ENCODE measurements at places on chromosomes 1 and 21.

GRCh38 chr1:212415107-212415841, 588 bp upstream of the PACC1 start:
- no peak for DNase-seq

- no peak for DNase-seq
Observed at GRCh38 chr1:51444534-51445192, 74.4 kb downstream of the EPS15 start.

DNA sequence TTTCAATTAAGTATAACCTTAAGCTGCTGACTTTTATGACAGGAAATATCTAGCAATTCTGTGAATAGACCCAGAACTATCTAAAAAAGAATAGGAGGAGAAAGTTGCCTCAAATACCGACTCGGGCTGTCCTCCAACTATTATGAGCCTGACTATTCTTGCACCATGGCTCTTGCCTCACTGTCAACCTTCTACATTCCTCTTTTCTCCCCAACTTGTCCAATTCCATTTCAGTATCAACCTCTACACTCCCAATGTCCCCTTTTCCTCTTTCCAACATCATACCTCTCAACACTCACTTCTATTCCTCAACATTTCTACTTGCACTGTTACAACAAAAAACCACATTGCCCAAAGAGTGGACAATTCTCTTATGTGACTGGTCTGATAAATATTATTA, 2.3 kb downstream of the ZZZ3 start:
- DNase-seq, result no peak

DNA sequence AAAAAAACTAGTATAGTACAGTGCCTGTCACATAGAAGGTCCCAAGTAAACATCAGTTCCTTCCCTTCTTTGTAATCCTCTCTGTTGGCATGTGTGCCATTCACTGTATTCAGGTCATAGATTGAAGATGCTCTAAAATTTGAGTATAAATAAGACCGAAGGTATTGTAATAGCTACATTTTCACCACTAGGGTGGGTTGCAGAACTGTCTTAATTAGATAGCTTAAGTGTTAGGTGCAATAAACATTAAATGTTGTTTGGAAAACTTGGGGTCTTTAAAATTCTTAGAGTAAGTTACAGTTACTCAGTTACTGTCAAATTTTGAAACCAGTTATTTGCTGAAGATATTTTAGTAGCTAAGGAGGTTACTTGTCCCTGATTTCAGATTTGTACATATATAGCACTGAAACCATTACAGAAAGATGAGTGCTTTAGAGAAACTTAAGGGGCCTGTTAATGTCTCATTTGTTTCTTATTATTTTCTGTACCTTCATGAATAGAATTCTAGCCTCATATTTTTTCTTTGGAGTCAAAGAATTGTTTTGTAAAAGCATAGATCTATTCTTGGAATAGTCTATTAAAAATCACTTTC, 24.3 kb downstream of the PER3 start:
- peak; percentile 4 for DNase-seq

- no peak for DNase-seq
Observed at GRCh38 chr1:74363220-74363619, 128.0 kb downstream of the TNNI3K start.

- no peak for DNase-seq
Observed at GRCh38 chr1:40939320-40940059, 40.0 kb upstream of the CTPS1 start.

DNA sequence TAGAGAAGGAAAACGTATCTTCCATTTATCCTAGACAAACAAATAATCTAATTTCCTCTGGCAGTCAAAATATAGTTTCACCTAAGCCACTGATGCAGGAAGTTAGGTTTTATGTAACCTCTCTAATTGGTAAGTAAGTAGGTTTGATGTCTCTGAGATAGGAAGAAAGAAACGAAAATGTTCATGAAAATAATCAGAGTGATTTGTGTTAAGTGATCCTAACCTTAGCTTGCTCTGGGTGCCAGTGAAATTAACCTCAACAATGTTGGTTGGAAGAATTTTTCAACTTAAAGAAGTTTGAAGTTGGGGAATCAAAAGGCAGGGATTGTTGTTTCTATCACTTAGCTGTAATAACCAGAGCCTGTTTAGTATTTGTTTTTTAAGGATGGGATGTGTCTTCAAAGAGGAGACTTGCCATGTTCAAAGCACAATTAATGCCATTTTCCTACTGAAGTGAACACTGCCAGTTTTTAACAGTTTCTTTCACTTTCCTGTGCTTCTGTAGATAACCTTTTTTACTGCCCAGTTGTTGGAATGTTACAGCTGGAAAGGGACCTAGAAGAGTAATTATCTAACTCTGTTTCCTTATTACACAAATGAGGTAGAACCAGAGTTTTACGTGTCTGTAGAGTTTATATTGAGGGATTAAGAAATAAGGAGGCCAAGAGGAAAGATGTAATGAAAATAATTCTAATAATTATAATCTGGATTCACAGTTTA, 18.4 kb downstream of the HIPK1 start:
- DNase-seq, result no peak

- no peak for DNase-seq
Observed at GRCh38 chr1:157114183-157115121, 14.8 kb upstream of the ETV3L start.

DNA sequence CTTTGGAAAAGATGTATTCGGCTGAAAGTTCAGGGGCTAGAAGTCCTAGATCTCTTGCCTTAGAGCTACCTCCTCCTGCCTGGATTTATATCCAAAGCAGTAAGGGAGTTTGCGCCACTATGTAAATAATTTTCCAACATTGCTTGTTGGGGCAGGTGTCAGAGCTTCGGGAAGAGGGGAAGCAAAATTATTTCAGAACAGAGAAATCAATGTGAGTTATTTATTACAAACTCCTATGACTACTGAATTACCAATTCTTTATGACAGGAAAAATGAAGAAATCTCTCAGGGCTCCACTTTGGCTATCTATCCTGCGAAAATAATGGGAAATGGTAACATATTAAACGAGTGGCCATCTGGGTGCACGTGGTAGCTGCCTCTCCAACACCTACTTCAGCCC, at the start of gene CRP:
CRP (minus strand) TSS at position 61 of the 400 bp plus-strand sequence. CDS start 104 bp downstream, outside the sequence.
- DNase-seq, result no peak

GRCh38 chr1:232768793-232769192, 36.4 kb upstream of the MAP10 start:
- no peak for DNase-seq

- DNase-seq, result no peak
Observed at GRCh38 chr1:51139474-51139873, 37.4 kb downstream of the C1orf185 start.

DNA sequence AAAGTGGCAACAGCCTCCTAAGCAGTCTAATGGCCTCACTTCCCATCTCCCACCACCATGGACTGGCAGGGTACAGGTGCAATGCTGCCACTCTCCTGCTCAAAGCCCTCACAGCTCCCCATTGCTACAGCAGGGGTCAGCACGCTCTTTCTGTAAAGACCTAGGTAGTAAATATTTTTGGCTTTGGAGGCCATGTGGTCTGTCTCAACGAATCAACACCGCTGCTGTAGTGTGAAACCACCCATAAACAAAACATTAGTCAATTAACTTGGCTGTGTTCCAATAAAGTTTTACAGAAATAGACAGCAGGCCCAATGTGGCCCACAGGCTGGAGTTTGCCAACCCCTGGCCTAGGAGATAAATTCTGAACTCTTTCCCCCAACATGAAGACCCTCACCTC, 44.6 kb upstream of the TMEM125 start:
- DNase-seq, result no peak

DNA sequence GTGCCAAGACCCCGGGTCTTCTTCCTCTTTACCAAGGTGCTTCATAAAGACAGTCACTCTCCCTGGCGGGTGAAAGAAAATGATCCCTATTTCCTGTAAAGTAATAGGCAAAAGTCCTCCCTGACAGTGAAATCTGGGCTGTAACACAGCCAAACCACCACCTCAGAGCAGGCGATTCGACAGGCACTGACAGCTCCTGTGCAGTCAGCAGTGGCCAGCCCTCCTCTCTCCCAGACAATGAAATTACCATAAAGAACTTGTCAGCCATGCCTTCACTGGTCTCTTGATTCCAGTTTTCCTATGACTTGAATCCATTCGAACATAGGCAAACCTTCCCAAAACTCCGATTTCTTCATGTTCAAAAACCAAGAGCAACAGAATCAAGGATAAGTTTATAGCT, 492.2 kb upstream of the DAB1 start:
- DNase-seq, result no peak

- no peak for DNase-seq
Observed at GRCh38 chr1:39080269-39080826, 54.2 kb downstream of the NDUFS5 start.

DNA sequence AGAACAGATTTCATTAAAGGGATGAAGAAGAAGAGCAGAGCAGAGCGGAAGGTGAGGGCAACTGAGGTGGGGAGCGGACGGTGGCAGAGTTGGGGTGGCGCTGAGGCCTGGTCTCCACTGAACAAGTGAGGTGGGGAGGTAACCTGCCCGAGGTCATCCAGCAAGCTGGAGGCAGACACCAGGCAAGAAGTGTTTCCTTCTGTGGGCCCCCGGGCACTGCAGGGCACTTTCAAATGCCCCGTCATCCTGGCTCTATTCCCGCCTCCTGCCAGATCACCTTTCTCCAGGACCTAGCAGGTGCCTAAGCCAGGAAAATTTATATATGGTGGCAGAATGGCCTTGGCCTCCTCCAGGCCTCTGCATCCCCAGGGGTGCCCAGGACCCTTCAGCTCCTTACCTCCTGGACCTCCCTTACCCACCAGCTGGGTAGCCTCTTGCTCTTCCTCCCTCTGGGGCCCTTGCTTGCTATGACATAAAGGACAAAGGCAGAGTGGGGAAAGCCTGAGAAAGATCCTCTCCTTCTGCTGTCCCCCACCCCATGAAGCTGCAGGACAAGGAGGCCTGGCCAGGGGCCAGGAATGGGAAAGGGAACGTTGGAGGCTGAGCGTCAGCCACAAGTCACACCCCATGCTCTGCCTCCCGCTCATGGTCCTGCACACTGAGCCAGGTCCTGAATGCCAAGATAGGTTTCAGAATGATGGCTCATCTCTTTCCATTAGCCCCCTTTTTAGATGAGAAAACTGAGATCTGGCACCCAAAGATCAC, 29.0 kb downstream of the VWA5B1 start:
- no peak for DNase-seq

DNA sequence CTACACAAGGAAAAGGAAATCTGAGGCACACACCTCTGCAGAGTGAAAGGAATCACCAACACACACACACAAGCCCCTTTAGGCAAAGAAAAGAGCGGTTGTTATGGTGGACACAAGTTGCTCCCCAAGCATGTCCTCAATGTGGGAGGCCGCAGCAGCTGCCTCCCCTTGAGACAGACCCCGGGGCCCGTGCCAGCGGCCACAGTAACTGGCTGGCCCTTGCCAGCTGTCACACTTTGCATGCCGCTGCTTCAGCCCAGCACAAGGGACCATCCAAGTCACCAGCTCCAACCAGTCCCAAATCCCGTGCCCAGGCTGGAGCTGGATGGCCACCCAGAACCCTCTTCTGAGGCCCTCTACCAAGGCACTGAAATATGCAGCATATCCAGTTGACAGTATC, 2.9 kb upstream of the OLIG1 start:
- no peak for DNase-seq

- DNase-seq, result peak; percentile 5
Observed at GRCh38 chr1:65493802-65494201, 73.3 kb downstream of the LEPR start.

DNA sequence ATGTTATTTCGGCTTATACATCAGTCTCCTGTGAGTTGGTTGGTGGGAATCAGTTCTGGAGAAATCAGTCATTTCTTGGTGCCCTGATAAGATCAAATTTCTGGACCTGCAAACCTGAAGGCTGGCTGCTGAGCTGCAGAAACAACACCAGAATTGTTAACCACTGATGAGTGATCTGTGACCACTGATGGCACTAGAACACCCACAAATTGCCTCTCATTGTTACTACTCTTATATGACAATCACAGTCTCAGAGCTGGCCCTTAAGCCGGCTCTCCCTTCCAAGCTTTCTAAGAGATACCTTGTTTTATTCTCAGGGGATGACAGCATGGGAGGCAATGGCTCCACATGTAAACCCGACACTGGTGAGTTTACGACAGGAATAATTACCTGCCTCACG, 1.9 kb downstream of the C1orf162 start:
- no peak for DNase-seq

GRCh38 chr1:67189953-67190352, 23.7 kb downstream of the IL23R start:
- DNase-seq, result no peak

- DNase-seq, result no peak
Observed at GRCh38 chr1:33338440-33339211, 17.7 kb upstream of the A3GALT2 start.

DNA sequence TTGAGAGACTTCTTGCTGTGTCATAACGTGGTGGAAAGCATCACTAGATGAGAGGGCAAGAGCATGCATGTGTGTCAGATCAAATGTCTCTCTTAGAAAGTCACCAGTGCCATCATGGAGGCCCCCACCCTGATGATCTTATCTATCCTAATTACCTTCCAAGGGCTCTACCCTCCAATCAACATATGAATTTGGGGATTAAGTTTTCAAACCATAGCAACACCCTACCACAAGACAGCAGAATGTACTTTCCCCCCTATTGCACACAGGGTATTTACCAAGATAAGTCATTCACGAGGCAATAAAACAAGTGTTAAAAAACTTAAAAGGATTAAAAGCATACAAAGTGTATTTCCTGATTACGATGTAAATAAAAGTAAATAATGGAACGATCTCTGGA, 515.6 kb downstream of the LMO4 start:
- no peak for DNase-seq

DNA sequence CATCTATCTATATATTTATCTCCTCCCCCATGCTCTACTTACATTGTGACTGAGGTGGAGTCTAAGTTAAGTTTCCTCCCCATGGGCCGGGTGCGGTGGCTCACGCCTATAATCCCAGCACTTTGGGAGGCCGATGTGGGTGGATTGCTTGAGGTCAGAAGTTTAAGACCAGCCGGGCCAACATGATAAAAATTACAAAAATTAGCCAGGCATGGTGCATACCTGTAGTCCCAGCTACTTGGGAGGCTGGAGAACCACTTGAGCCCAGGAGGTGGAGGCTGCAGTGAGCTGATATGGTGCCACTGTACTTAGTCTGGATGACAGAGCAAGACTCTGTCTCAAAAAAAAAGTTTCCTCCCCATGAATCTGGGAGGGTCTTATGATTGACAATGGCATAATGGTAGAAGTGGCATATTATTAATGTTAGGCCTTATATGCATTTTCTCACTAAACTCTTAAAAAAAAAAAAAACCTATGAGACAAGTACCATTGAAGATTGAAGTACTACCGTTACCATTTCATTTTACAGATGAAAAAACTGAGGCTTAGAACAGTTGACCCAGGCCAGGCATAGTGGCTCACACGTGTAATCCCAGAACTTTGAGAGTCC, 11.2 kb downstream of the F11R start:
- DNase-seq, result no peak

GRCh38 chr21:21226472-21226871, 228.3 kb downstream of the NCAM2 start:
- no peak for DNase-seq

- no peak for DNase-seq
Observed at GRCh38 chr1:225812488-225813213, 2.7 kb downstream of the EPHX1 start.

- DNase-seq, result no peak
Observed at GRCh38 chr1:69777423-69777822, 209.7 kb downstream of the LRRC7 start.

All from renal pelvis (tissue), 12 donors.